Stimulated activated CD4-positive, alpha-beta T cell treated with anti-CD3 and anti-CD28 coated beads, Interleukin-4, amount 100 ng/mL, for 4 hours (primary cell): ENCODE measurements at places on chromosomes 1 and 21.

- DNase-seq = no peak
These were observed 59.8 kb downstream of the TOR1AIP2 start for GRCh38 chr1:179817789-179818188.

- DNase-seq = no peak
These were observed 25.6 kb downstream of the LDLRAP1 start for GRCh38 chr1:25568834-25569596.

DNA sequence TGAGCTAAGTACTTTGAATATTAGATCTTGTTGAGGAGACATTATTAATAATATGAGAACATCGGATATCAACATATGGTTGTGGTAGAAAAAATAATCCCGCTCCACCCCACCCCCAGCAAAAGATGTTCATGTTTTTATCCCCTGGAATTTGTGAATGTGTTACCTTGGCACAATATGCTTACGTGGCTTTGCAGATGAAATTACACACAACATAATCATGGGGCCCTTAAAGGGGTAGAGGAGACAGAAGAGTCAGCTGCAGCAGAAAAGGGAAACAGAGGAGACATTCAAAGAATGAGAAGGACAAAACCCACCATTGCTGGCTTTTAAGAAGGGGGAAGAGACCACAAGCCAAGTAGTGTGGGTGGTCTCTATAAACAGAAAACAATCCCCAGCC is 104.1 kb downstream of the SEC16B start:
- DNase-seq = no peak

GRCh38 chr1:172308577-172308976 is 111.9 kb upstream of the C1orf105 start:
- no peak for DNase-seq

DNA sequence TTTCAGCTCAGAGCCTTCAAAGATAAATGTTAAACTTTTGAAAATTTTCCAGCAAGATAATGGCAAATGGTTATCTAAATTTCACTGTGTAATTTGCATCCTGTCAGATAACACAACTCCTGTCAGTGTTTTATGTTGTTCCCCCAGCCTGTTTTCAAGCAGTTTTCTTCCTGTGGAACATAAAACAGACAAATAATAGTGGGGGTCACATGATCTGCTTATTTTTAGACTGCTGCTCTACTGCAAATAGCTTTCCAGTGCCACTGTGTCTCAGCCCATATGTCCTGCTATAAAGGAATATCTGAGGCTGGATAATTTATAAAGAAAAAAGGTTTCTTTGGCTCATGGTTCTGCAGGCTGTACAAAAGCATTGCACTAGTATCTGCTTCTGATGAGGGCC is 32.2 kb downstream of the FMO3 start:
- no peak for DNase-seq

- DNase-seq = no peak
These were observed 716 bp downstream of the INAVA start for GRCh38 chr1:200895443-200895789.

- peak; percentile 78 for DNase-seq
These were observed at the start of gene RBM8A for GRCh38 chr1:145927063-145927886. TSS of gene RBM8A (minus strand) at chr1:145927484. CDS start at chr1:145927426, 58 bp downstream.

- no peak for DNase-seq
These were observed 16.9 kb upstream of the ZBTB40 start for GRCh38 chr1:22434717-22435116.

DNA sequence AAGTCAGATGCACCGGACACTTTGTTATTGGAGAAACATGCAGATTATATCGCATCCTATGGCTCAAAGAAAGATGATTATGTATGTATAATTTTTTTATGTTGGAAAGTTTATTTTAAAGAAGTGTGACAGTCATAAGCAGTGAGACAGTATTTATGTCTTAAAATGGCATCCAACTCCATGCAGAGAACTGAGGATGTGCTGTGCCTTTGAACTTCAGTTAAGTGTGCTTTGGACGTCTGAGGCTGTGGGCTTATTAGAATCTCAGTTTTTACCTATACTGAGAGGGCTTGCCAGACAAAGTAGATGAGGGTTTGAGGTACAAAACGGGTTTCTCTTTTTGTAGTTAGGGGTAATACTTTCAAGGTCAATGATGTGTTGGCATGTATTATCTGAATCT is 1.5 kb downstream of the RABGGTB start:
- DNase-seq = no peak

GRCh38 chr1:208047476-208047934 is 136.6 kb upstream of the CD34 start:
- no peak for DNase-seq

DNA sequence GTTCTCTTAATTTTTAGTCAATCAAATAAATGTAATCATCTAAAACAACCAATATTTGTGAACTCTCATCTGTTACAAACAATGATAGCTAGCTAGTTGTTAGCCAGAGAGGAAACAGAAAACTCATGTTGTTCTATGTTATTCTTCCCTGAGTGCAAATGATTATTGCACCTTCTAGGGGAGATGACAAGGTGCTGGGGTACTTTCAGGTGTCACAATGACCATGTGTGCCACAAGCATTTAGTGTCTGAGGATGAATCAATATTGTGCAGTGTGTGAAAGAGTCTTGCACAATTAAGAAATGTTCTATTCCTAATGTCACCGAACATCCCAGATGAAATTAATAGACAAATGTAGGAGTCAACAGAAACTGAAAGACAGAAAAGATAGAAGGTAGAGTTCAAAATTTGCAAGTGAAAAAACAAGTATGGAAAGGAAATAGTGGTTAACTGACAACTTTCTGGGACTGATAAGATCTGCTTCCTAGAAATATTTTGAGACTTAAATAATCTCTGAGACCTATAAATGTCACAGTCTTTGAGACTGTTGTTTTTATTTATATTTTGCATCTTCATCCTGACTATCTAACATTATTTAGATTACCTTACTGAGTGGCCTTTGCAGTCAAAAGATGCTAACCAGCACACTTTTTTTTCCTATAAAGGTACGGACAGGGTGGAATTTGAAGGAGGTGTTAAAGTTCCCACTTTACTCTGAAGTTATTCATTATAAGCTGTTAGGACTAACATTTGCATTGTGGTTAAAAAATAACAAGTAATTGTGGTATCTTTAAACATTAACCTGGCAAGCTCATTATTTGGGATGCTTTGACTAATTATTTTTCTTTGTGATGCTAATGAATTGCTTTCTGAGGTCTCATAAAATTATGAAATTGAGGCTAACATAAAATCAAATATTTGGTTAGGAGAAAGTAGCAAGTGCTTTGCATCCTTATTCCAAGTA is 21.6 kb upstream of the DPYD start:
- DNase-seq = no peak

GRCh38 chr1:184789884-184790283 is 35.2 kb upstream of the EDEM3 start:
- no peak for DNase-seq

- DNase-seq = peak; percentile 3
These were observed 174.4 kb upstream of the HMCN1 start for GRCh38 chr1:185559684-185560331.

DNA sequence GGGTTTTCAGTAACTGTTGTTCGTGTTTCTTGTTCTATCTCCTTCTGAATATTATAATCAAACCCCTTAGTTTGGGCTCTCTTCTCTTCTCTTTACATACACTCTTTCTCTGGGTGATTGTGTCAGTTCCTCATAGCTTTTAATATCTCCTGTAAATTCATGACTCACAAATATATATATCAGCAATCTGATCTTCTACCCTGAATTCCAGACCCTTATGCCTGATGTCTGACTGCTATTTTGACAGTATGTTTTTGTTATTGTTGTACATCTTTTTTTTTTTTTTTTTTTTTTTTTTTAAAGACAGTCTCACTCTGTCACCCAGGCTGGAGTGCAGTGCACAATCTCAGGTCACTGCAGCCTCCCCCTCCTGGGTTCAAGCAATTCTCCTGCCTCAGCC is 70.8 kb upstream of the MPC2 start:
- DNase-seq = no peak

GRCh38 chr1:98323388-98323787 is 338.1 kb upstream of the SNX7 start:
- no peak for DNase-seq

DNA sequence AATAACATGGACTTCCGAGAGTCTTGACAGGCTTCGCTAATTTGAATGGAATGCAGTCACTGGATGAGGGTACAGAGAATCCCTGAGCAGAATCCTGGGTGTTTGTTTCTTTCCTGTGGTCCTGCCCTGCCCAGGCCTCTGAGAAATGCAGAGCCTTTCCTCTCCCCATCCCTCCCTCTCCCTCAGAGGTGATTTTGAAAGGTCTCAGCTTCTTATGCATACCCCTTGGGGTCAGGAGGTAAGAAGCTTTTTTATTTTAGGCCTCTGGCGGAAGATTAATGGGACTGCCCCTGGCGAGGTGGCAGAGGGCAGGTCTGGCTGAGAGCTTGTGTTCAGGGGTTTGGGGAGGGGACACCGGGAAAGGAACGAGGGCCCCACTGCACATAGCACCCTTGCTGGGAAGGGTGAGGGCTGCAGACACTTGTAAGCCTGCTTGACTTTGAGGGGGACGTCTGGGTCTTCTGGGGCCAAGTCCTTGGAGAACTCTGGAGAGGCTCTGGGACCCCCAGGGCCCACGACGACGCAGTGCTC is 116.5 kb upstream of the SLC45A1 start:
- no peak for DNase-seq

DNA sequence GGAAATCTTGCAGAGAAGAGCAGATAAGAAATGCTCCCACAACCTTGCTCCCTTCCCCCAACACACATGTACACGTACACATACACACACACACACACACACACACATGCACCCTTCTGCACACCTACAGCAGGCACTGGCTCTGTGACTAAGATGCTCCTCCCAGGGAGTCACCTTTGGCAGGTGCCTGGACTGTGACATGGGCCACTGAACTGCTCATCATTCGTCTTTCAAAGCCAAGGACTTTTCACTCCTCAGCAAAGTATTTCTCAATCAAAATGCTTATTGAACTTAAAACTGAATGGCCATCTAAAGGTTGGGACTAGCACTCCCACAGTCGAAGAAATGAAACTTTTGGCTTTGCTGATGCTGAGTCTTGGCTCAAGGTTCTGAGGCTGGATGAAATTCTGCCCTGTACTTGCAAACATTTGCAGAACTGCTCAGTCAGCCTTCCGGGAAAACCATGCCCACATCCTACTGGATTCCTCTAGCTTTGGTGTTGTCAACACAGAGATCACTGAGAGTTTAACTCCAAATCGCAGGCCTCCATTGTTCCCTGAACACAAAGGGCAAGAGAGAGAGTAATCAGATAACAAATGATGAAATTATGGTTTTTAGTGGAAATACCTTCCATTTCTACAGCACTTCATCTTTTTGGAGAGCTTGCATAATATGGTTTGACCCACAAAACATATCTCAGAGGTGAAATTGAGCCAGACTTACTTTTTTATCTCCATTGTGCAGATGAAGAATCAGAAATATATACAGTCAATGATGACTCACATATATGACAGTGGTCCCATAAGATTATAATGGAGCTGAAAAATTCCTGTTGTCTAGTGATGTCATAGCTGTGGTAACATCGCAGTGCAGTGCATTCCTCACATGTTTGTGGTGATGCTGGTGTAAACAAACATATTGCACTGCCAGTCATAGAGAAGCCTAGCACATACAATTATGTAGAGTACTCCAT is 72.4 kb upstream of the BCAR3 start:
- no peak for DNase-seq

GRCh38 chr21:36902793-36903192 is 63.7 kb downstream of the HLCS start:
- DNase-seq = no peak

- DNase-seq = no peak
These were observed 180.4 kb upstream of the KLHDC7A start for GRCh38 chr1:18300376-18300775.

DNA sequence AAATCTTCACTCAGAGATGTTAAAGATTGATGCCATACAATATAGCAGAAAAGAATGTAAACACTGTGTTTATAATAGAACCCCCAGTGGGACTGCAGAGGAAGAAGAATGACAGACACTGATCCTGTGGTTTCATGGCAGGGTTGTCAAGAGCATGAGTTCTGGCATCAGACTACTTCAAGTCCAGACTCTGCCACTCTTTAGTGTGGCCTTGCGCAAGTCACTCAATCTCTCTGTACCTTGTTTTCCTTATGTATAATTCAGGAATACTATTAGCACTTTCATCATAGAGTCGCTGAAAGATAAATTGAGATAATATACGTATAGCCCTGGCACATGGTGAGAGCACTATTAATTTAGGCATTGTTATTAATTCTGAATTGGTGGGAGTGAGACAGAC is 38.5 kb upstream of the BCL9 start:
- DNase-seq = no peak

- DNase-seq = no peak
These were observed 144.5 kb downstream of the SLC45A1 start for GRCh38 chr1:8462371-8462892.

DNA sequence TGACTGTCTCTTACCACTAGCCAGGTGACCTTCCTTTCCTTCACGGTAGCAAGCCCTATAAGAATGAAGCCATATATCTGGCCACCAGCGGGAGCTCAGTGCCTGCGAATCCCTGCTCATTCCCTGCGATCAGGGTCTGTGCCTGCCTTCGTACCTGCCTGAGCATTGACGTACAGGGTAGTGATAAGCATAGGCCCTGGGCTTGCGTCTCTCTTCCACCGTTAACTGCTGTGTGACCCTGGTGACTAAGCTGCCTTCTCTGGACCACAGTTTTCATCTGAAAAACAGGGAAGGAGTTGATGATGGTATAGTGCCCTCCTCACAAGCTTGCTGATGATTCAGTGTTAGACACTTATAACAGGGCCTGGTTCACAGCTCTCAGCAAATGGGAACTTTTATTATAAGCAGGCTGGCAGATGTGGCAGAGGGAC is 4.1 kb downstream of the ZC3H12A start:
- DNase-seq = peak; percentile 75
